ENCODE measurements at places on chromosomes 5 and 9.

- no peak for DNase-seq
These were observed 40.5 kb downstream of the NKD2 start for GRCh38 chr5:1048861-1049838.

GRCh38 chr9:16825971-16826625 lies 44.4 kb downstream of the BNC2 start:
- no peak for DNase-seq

- DNase-seq = no peak
These were observed 41.6 kb downstream of the RAB14 start for GRCh38 chr9:121160025-121160424.

DNA sequence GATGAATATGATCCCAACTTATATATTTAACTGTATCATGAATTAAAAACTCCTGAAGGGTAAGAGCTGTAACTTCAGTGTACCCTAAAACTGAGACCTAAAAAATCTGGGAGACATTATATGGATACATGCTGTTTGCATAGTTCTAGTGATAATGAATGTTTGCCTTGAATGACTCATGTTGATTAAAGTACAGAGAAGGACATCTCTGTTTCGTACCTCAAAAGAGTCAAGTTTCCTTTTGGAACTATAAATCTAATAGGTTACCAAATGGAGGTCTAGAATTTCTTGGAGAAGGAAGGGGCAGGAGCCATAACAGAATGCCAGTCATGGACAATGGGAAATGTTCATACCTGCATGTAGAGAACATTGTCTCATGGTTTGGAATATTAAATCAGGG lies 168.1 kb downstream of the SNCAIP start:
- DNase-seq = no peak

DNA sequence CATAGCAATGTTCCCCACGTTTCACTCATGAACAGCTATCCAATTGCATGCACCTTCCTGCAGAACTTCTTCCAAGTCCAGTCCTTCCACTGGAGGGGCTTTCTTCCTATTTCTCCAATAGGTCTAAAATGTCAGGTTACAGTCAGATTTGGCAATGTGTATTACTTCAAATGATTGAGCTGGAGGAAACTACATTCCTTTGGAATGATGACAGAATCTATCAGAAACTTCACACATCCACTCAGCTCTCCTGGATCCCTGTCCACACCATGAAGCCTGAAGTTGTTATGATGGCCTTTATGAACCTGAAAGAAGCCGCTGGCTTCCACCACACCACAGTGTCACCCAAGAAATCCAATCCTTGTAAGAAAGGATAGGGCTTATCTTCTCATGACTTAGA lies 32.2 kb downstream of the FBXW2 start:
- no peak for DNase-seq

GRCh38 chr9:93198117-93198837 lies 14.3 kb downstream of the WNK2 start:
- no peak for DNase-seq

DNA sequence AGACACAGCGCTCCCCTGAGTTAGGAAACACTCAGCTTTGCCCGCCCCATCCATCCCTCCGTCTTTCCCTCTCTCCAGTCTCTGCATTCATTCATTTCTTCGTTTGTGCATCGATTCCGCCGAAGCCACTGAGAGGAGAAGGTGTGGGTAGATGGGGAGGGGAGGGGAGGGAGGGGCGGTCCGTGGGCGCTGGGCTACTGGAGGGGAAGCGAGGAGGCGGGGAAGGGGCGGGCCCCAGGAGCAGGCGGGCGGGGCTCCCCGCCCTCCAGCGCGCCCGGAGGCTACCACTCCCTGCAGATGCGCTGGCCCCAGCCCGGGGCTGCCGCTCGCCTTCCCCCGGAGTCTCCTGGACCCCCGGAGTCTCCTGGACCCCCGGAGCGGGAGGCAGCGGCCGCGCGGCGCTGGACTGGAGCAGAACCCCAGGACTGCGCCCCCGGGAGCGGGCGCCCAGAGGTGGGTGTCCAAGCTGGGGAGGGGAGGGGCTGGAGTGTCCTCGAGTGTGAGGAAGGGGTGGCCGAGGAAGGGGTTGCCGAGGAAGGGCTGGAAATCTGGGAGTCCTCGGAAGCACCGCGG lies 159.5 kb downstream of the C9orf152 start:
- peak; percentile 75 for DNase-seq

- no peak for DNase-seq
These were observed 63.2 kb downstream of the SLC44A1 start for GRCh38 chr9:105307591-105308130.
